Forelimb muscle (tissue), 1 donor: ENCODE measurements at places on chromosomes 12 and 14. TPM values are rescaled to one million over a fixed set of nuclear protein-coding genes. Genes with fewer than 3 reads are reported as not detected.

GRCh38 chr12:45557016-45557415, 172.5 kb upstream of the ARID2 start:
- no peak for DNase-seq

The SERPINA12 gene
- not detected for polyA plus RNA-seq

The SMIM41 gene
- polyA plus RNA-seq: 0.18 TPM

The UNG gene
- polyA plus RNA-seq: 22.3 TPM

The ANO2 gene
- 4.0 TPM for polyA plus RNA-seq

The KLHL33 gene
- polyA plus RNA-seq: 1.1 TPM

The CLEC4D gene
- 0.23 TPM for polyA plus RNA-seq
